ENCODE measurements at places on chromosomes 4 and X. TPM values are rescaled to one million over a fixed set of nuclear protein-coding genes. Genes with fewer than 3 reads are reported as not detected.
A peak's percentile ranks its signal among the peaks of the same experiment; 100 is the strongest.

DNA sequence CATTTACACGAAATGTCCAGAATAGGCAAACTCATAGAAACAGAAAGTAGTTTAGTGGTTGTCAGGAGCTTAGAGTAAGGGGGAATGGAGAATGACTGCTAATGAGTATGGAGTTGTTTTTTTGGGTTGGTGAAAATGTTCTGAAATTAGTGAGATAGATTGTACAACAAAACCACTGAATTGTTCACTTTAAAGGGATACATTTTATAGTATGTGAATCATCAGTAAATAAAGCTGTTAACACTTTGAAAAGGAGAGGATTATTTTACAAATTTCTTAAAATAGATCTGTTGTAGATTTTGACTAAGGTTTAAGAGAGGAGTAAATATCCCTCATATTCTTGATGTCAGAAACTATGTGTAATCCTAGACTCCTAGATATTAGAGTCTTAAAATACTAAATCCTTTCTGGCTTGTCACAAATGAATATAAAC is 82.7 kb downstream of the RAPGEF2 start:
- DNase-seq, result no peak
- peaks cover 7% of the 10 kb centered on the region for H3K4me1 ChIP-seq
- H3K4me3 ChIP-seq, result no peak overlapping the region
- peaks cover 4% of the 10 kb centered on the region for H3K36me3 ChIP-seq
- no peaks in the 10 kb centered on the region for H3K27me3 ChIP-seq

DNA sequence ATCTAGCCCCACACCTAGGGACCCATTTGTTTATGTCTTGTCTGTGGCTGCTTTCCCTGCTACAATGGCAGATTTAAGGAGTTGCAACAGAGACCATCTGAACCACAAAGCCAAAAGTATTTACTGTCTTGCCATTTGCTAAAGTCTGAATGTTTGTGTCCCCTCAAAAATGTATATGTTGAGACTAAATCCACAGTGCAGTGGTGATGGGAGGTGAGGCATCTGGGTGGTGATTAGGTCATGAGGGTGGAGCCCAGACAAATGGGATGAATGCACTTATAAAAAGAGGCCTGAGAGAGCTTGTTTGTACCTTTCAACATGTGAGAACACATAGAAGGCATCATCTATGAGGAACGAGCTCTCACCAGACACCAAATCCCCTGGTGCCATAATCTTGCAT is 137.3 kb downstream of the TMEM144 start:
- H3K4me1 ChIP-seq, result no peaks in the 10 kb centered on the region
- H3K27ac ChIP-seq, result no peak overlapping the region
- H3K4me3 ChIP-seq, result no peak overlapping the region
- no peak for DNase-seq

RRH gene
- total RNA-seq, result 0.32 TPM

PAK3 gene
- total RNA-seq, result 0.26 TPM

GRCh38 chrX:2487366-2487765 is 13.4 kb downstream of the DHRSX start:
- H3K27ac ChIP-seq, result no peak overlapping the region
- H3K4me1 ChIP-seq, result no peaks in the 10 kb centered on the region
- DNase-seq, result no peak
- no peak overlapping the region for H3K4me3 ChIP-seq

ETDA gene
- total RNA-seq, result not detected

DNA sequence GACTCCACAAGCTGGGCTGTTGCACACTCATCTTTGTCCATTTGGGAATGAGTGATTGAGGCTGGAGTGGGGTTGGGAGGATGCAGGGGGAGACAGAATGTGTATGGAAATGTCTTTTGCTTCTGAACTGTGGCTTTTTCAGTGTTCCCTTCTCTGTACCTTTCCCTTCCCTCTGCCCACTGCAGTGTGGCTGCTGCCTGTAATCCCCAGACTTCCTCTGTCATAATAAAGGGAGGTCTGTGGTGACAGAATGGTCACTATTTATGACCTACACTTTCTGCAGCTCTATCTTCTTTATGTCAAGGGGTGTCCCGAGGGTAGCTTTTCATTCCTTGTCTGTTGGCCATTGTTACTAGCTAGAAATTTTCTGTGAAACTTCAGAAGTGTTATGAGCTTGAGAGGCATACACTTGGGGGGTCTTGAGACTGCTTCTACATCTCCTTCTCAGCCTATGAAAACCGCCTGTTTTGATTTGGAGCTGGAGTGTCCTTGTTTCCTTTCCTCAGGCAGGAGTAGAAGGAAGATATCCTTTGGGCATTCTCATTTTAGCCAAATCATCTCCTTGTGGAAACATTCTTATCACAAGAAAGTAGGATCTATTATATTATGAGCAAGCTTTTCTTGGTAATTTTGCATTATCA is 63.0 kb downstream of the ANK2 start:
- H3K36me3 ChIP-seq, result no peaks in the 10 kb centered on the region
- H3K4me1 ChIP-seq, result no peaks in the 10 kb centered on the region
- no peak overlapping the region for H3K27ac ChIP-seq
- no peak overlapping the region for H3K4me3 ChIP-seq

SMIM20 gene
- total RNA-seq, result 9.9 TPM

- no peak for DNase-seq
- no peaks in the 10 kb centered on the region for H3K36me3 ChIP-seq
- H3K27ac ChIP-seq, result no peak overlapping the region
- no peak overlapping the region for H3K4me3 ChIP-seq
Observed at GRCh38 chr4:140666889-140667614, 89.1 kb downstream of the TBC1D9 start.

DNA sequence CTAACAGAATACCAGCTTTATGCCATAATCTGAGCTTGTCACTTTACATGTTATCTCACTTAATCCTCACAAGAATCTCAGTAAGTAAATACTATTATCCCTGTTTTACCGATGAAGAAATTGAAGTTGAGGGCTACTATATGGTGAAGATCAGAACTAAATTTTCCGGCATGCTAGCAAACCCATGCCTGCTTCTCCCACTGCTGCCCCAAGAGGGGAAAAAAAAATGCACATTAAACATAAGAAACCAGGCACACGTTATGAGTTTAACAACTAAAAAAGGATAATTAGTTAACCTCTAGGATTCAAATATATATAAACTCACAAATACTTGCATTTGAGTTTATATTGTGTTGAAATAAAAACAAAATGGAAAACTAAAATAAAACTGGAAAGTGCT is 10.8 kb downstream of the SLC10A7 start:
- H3K36me3 ChIP-seq, result peaks cover 27% of the 10 kb centered on the region
- H3K27me3 ChIP-seq, result no peaks in the 10 kb centered on the region
- peaks cover 12% of the 10 kb centered on the region for H3K4me1 ChIP-seq
- H3K27ac ChIP-seq, result no peak overlapping the region
- no peak for DNase-seq

- no peak for DNase-seq
- no peaks in the 10 kb centered on the region for H3K27me3 ChIP-seq
- H3K27ac ChIP-seq, result no peak overlapping the region
- no peak overlapping the region for H3K4me3 ChIP-seq
- H3K36me3 ChIP-seq, result no peaks in the 10 kb centered on the region
- H3K4me1 ChIP-seq, result no peaks in the 10 kb centered on the region
Observed at GRCh38 chrX:143306991-143307937, 210.0 kb downstream of the SPANXN3 start.

ARHGAP6 gene
- not detected for total RNA-seq

CYBB gene
- total RNA-seq, result not detected

- no peaks in the 10 kb centered on the region for H3K27me3 ChIP-seq
- H3K4me3 ChIP-seq, result no peak overlapping the region
- H3K36me3 ChIP-seq, result peaks cover 11% of the 10 kb centered on the region
- H3K4me1 ChIP-seq, result peaks cover 27% of the 10 kb centered on the region
Observed at GRCh38 chrX:120145295-120145925, 13.0 kb upstream of the RHOXF2 start.

ATP8A1 gene
- 31.3 TPM for total RNA-seq

DNA sequence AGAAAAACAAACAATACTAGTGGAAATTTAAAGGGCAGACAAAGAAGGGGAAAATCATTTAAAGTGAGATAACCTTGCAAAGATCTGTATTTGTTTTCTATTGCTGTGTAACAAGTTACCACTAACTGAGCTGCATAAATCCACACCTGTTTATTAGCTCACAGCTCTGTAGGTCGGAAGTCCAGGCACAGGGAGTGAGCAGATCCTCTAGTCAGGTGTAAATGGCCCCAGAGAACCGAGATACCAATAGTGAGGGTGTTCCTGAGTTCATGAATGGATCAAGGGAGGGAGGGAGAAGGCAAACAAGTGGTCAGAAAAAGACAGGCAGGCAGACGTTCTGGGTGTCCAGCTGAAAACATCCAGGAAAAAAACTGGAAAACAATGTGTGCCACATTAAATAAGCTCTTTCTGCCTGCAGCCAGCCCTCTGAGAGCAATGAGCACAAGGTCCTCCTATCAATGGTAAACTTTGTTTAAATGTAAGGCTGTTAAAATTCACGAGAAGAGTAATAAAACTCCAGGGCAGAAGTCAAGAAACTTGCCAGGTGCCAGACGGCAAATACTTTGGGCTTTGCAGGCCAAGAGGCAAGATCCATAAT is 25.0 kb downstream of the ADGRA3 start:
- H3K4me1 ChIP-seq, result no peaks in the 10 kb centered on the region
- H3K4me3 ChIP-seq, result no peak overlapping the region
- no peaks in the 10 kb centered on the region for H3K36me3 ChIP-seq
- DNase-seq, result no peak

NXF2B gene
- total RNA-seq, result not detected

CENPVL1 gene
- total RNA-seq, result not detected

DNA sequence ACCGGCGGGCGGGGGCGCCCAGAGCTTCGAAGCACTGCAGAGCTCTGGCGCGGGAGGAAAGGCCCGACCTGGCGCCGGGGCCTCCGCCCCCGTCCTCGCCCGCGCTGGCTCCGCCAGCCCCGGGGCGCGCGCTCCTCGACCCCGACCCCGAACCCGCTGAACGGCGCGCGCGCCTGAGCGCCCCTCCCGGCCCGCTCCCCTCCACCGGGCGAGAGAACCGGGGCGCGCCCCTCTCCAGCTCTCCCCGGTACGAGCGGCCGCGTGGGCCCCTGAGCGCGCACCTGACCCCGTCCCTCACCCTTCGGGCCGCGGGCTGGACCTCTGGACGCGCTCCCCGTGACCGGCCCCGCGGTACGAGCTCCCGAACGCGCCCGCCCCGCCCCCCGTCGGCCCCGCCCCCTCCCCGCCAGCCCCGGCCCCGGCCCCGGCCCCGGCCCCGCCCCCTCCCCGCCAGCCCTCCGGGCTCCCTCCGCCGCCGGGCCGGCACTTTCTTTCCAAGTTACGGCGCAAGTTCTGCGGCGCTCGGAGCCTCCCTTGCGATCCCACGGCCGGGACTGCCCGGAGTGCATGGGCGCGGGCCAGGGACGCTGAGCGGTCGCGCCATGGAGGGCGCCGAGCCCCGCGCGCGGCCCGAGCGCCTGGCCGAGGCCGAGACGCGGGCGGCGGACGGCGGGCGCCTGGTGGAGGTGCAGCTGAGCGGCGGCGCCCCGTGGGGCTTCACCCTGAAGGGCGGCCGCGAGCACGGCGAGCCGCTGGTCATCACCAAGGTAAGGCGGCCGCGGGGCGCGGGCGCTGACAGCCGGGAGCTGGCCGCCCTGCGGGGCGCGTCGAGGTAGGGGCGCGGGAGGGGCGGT is at the start of gene SHROOM2:
Gene SHROOM2, plus strand, starts transcription at position 486 of the 854 bp plus-strand sequence. Its CDS starts 117 bp downstream, at position 603.
- no peaks in the 10 kb centered on the region for H3K36me3 ChIP-seq
- H3K4me1 ChIP-seq, result peaks cover 2% of the 10 kb centered on the region
- DNase-seq, result no peak
- peaks cover 44% of the 10 kb centered on the region for H3K27me3 ChIP-seq

DNA sequence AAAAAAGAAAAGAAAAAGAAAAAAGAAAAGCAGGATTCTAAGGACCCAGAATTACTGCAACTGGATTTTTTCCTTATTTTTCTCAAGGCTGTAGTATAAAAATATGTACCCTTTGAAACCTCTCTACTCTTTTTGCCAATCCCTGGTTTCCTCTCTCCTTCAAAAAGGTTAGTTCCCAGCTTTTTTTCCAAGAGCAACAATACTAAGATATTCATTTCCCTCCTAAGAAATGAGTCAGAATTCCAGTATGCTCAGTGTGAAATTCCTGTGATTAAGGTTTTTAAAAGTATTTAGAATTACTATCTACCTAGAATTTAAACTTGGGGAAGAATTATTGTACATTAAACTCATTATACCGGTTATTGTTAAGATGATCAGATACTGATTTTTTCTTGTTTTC is 22.0 kb downstream of the SMIM14 start:
- peaks cover 5% of the 10 kb centered on the region for H3K4me1 ChIP-seq
- no peak for DNase-seq
- no peaks in the 10 kb centered on the region for H3K36me3 ChIP-seq
- no peak overlapping the region for H3K27ac ChIP-seq
- no peaks in the 10 kb centered on the region for H3K27me3 ChIP-seq
- H3K4me3 ChIP-seq, result no peak overlapping the region

- H3K36me3 ChIP-seq, result no peaks in the 10 kb centered on the region
- H3K4me3 ChIP-seq, result no peak overlapping the region
- no peak overlapping the region for H3K27ac ChIP-seq
Observed at GRCh38 chr4:140249351-140249750, 95.4 kb upstream of the MAML3 start.

DNA sequence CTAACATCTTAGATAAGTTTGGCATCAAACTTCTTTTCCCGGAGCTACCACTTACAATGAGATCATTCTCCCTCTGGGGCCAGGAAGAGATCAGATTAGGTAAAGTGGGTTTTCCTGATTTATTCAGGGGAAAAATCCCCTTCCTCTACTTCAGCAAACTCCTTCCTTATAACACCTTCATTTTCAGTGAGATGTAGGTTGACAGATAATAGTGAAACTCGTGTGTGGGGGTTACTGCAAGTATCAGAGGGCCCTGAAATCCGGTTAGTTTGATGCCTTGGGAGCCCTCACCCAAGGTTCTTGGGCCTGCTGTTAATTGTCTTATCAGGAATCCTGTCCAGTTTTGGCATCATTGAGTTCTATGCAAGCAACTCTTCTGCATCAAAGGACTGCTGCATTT is 10.8 kb downstream of the FTHL17 start:
- no peak overlapping the region for H3K27ac ChIP-seq
- peaks cover 7% of the 10 kb centered on the region for H3K4me1 ChIP-seq
- no peak overlapping the region for H3K4me3 ChIP-seq
- no peak for DNase-seq
- no peaks in the 10 kb centered on the region for H3K36me3 ChIP-seq

- no peak overlapping the region for H3K27ac ChIP-seq
- DNase-seq, result no peak
- no peaks in the 10 kb centered on the region for H3K36me3 ChIP-seq
- no peaks in the 10 kb centered on the region for H3K27me3 ChIP-seq
Observed at GRCh38 chrX:131577999-131578734, 34.3 kb downstream of the OR13H1 start.

DUSP21 gene
- not detected for total RNA-seq

NUP62CL gene
- 2.0 TPM for total RNA-seq

GRCh38 chr4:37690976-37691375 is 4.8 kb upstream of the RELL1 start:
- no peak for DNase-seq
- no peak overlapping the region for H3K27ac ChIP-seq
- peaks cover 8% of the 10 kb centered on the region for H3K27me3 ChIP-seq

- peak overlapping the region; percentile 92 for H3K4me3 ChIP-seq
- peaks cover 52% of the 10 kb centered on the region for H3K36me3 ChIP-seq
- H3K27me3 ChIP-seq, result no peaks in the 10 kb centered on the region
- H3K4me1 ChIP-seq, result peaks cover 68% of the 10 kb centered on the region
Observed at GRCh38 chr4:168480931-168481611, 779 bp upstream of the DDX60L start.

DCAF12L1 gene
- total RNA-seq, result not detected

RPL39 gene
- total RNA-seq, result 1,797 TPM

GRCh38 chr4:153497091-153497531 is 31.0 kb downstream of the TMEM131L start:
- peak overlapping the region; percentile 86 for H3K27ac ChIP-seq
- peak overlapping the region; percentile 2 for H3K4me3 ChIP-seq
- peaks cover 67% of the 10 kb centered on the region for H3K4me1 ChIP-seq
- no peaks in the 10 kb centered on the region for H3K27me3 ChIP-seq
- H3K36me3 ChIP-seq, result peaks cover 7% of the 10 kb centered on the region
- peak; percentile 72 for DNase-seq
